C1 segment of cervical spinal cord (tissue), 14 donors: ENCODE measurements at places on chromosomes 12 and 14.

DNA sequence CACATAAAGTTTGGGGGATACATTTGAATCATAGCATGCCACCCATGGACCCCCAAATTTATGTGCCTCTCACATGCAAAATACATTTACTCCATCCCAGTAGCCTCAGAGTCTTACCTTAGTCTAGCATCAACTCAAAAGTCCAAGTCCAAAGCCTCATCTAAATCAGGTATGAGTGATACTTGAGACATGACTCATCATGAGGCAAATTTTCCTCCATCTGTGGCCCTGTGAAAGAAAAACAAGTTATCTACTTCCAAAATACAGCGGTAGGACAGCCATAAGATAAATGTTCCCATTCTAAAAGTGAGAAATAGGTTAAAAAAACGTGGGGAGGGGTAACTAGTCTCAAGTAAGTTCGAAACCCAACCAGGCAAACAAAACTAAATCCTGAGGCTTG lies 444.2 kb downstream of the SNAPC1 start:
- no peak for DNase-seq

DNA sequence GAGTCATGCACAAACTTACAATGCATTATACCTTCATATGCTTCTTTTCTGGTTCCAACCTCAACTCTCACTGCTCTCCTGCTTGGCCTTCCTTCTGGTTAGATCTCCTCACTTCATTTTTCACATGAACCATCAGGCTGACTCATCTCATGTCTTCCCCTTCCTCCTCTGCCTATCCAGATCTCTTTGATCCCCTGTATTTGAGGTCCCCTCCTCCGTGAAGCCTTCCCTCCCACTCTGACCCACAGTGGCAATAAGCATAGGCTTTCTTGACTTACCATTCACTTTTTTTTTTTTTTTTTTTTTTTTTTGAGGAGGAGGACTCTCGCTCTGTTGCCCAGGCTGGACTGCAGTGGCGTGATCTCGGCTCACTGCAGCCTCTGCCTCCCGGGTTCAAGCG lies 14.7 kb upstream of the ASIC1 start:
- no peak for DNase-seq

GRCh38 chr14:39447175-39447661 lies 15.0 kb upstream of the FBXO33 start:
- DNase-seq, result no peak

- DNase-seq, result peak; percentile 87
Measured at GRCh38 chr12:57896434-57897201, 44.7 kb upstream of the ATP23 start.

GRCh38 chr12:84730561-84731162 lies 181.9 kb downstream of the SLC6A15 start:
- DNase-seq, result no peak

DNA sequence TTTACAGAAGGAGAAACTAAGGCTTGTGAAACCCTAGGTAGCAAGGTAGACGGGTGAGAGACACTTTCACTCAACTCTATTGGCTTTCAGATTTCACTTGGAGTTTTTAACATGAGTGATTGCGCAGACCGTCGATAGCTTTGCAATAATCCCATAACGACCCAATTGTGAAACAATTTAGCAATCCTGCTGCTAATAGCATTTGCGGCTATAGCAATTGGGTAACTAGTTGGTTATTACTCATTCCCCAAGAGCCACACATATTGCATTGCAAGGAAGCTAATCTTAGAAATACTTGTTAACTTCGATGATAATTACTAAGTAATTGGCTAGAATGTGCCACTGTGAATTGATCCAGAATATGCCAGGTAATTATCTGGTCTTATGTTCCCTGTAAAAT lies 159.9 kb upstream of the NOS1 start:
- no peak for DNase-seq

- DNase-seq, result no peak
Measured at GRCh38 chr12:2378835-2379330, 326.1 kb downstream of the CACNA1C start.

DNA sequence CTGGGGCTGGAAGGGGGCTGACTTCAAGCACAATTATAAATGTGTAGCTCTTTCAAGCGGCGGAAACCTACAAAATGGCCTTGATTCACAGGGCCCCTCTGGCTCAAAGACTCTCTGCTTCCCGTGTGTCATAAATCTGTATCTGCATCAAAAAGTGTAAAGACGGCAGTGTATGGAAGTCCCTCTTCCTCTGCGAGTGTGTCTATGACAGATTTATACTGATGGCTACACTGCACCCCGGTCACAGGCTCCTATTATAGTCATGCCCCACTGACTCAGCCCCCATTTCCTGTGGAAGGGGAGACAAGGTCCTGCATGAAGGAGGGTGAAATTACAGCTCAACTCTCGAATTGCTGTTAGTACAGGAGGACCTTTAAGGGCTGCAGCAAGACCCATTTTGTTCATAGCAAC lies 68.6 kb downstream of the HMGA2 start:
- DNase-seq, result no peak

DNA sequence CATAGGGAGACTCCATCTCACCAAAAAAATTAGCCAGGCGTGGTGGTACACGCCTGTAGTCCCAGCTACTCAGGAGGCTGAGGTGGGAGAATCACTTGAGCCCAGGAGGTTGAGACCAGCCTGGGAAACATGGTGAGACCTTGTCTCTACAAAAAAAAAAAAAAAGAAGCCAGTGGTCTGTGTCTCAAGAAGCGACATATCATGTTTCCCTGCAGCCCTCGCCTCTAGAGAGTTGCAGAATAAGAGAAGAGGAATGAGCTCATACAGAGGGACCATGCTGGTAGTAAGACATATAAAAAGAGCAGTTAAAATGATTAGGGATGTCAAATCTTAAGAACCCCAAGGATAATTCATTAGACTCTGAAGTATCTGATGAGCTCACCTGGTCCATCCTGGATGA lies 39.4 kb upstream of the BICDL1 start:
- DNase-seq, result no peak

- no peak for DNase-seq
Measured at GRCh38 chr12:44317651-44318126, 481.8 kb downstream of the TMEM117 start.

DNA sequence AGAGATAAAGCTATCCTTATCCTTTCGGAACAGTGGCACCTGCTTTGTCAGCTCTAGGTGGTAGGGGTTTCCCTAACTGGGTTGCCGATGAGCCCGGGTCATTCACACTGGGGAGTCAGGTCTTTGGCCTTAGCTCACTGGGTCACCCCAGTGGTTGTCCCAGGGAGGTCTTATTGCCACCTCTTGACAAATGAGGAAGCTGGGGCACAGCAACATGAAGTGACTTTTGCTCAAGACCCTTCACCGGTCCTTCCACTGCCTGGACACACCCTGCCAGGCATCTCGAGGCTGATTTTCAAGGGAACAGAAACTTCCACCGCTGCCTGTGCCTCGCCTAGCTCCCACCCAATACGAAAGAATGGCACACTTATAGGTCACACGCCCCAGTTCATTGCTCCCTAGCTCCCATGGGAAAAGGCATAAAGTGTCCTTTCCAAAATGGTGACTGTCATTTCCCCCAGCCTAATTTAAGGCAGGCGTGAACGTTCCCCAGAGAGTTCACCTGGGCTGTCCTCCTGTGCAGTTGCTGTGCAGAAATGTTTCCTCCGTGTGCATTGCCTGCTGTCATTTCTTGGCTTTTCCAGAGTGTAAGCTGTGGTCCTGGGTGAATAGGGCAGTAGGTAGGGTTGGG lies 156.1 kb upstream of the CCND2 start:
- no peak for DNase-seq

DNA sequence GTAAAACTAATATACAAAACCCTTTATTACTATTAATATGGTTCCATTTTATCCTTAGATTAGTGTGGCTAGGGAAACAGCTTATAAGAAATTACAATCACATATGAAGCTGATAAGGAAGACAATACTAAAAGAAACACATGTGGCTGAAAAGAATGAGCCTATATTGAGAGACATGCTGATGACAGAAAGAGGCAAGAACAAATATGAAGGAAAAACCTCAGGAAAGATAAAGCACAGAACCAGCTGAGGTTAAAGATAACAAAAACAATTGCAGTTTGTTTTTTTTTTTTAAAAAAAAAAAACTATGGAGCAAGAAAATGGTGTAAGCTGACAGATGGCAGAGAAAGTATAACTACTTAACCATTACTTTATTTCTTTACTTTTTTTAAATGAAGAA lies 69.2 kb upstream of the OSBPL8 start:
- DNase-seq, result no peak

GRCh38 chr12:84157170-84157569 lies 755.4 kb downstream of the SLC6A15 start:
- DNase-seq, result no peak

- no peak for DNase-seq
Measured at GRCh38 chr14:94599656-94600004, 12.6 kb upstream of the SERPINA3 start.

- DNase-seq, result no peak
Measured at GRCh38 chr12:15801770-15802744, 12.9 kb upstream of the EPS8 start.

DNA sequence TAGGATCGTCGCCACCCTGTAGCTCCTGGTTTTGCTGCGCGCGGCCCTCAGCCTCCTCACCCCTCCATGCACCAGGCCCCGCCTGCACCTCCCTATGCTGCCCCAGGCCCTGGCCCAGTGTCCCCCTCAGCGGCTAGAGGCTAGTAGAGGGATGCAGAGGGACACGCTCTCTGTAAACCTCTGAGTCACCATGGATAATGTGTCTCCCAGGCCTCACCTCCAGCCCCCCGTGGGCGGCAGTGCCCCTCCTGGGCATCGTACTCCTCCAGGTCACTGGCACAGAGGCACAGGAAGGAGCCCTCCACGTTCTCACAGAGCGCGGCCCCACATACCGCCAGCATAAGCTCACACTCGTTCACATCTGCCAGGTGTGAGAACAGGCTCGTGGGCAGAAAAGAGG lies 12.3 kb downstream of the ISCA2 start:
- DNase-seq, result no peak

GRCh38 chr12:31235868-31236395 lies 90.0 kb downstream of the SINHCAF start:
- DNase-seq, result no peak
